DND-41 (cell line): ENCODE measurements at places on chromosomes 7 and 10.
A peak's percentile ranks its signal among the peaks of the same experiment; 100 is the strongest.

DNA sequence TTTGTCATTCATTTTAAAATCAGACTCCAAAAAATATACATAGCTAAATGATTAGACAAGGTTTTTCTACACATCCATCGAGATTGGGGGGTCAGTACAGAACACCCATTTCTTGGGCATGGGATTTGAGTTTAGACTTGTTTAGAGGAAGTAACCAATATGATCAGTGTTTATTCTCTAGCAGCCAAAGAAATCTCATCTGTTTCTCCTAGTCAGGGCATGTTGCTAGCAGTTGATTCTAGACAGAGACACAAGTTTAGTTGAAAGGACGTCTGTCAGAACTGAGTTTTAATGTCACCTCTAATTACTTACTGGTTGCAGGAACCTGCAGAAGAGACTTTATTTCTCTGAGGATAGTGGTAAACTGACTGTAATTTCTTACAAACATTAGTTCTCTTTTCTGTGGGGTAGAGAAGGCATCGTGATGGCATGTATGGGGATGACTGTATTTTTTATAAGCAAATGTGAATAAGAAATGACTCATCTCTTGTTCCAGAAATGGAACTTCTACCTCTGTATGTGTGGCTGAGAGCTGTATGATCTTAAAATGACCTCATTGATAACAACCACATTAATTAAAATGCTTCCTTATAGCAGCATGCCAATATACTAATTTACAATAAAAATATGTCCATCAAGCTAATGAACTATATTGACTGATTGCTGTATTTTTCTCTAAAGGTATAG, 30.6 kb upstream of the RHOBTB1 start:
- no peak for DNase-seq

DNA sequence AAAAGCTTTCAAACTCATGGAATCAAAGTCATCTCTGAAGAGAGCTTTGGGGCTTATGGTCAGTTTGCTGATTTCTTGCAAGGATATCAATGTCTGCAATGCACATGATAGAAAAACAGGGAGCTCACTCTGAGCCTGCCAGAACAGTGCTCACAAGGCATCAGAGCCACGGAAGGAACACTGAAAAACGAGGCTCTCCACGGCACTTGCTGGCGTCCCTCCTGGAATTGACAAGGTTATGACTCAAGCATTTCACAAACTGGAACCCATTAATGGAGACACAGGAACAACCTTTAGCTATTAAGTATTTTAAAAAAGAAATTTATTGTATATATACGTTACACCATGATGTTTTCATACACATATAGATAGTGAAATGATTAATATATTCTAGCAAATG, 266.3 kb downstream of the KCND2 start:
- DNase-seq, result no peak

DNA sequence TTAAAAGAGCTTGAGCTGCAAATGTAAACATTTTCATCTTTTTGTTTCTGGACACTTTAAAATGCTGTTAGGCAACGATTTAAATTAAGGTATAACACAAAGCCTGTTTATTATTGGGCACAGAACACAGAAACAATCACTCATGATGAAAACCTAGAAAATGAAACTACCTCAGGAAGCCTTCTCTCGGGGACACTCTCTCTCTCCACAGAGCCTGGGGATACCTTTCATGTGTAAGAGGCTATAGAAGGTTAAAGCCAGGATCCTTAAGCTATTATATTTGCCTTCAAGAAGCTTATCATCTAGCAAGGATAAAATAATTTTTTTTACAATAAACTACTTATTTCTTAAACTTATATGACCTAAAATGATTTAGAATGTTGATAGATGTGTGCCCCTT, 194.1 kb downstream of the SKAP2 start:
- no peak for DNase-seq

DNA sequence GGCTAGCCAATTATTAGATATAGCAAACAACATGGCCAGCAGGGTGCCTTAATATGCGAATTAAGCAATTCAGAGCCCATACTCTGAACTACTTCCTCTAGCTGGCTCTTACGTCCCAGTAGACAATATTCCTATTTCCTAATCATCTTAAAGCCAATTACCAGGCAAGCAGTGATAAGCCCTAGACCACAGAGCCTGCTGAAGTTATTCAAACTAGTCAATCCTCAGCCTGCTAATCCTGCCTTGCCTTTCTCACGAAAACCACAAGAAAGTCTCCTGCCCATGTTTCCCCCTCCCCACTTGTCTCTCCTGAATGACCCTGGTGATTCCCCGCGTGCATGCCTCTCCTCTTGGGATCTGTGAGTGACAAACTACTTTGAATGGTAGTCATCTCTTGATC, 86.8 kb upstream of the CACNA2D1 start:
- no peak for DNase-seq

- no peak for DNase-seq
Observed at GRCh38 chr10:125162120-125162931, 2.0 kb upstream of the CTBP2 start.

DNA sequence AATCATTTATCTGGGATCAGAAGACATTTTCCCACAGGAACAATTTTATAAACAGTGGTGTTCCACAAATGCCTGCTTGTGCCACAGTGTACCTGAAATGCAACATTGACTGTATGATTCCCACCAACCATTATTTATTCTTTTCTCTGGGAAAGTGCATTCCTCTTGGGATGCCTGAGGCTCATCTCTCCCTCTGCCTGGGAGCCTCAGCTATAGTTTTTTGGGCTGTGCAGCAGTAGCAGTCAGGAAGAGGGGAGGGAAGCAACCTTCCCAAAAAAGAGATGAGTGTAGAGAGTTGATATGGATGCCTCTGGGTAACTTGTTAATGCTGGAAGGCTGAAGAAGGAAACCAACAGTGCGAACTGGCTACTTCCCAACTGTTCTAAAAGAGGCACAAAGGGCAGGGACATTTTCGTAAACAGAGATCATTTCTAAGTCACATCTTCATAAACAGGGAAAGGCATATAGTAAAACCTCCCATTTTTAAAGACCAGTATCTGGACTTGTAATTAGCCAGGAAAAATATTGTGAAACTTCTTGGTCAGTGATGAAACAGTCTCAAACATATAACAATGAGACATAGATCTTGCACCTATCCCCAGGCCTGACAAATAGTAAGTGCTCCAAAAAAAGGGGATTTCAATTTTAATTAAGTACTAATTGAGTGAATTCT, 1.4 kb upstream of the CALD1 start:
- no peak for DNase-seq

DNA sequence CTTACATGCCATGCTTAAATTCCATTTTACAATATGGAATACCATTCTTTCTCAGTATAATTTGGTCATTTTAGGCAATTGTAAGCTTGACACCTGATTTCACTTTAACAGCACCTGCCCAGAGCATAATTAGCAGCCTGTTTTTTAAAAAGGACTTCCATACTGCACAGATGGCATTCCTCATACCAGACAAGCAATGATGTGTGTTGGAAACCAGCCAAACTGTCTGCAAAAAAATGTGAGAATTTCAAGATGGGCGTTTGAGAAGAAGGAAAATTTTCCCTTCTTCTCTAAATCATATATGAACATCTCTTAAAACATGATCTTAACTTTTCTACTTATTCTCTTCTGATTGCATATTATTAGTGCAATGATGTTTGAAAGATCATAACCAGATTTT, 40.4 kb upstream of the AGMO start:
- no peak for DNase-seq

DNA sequence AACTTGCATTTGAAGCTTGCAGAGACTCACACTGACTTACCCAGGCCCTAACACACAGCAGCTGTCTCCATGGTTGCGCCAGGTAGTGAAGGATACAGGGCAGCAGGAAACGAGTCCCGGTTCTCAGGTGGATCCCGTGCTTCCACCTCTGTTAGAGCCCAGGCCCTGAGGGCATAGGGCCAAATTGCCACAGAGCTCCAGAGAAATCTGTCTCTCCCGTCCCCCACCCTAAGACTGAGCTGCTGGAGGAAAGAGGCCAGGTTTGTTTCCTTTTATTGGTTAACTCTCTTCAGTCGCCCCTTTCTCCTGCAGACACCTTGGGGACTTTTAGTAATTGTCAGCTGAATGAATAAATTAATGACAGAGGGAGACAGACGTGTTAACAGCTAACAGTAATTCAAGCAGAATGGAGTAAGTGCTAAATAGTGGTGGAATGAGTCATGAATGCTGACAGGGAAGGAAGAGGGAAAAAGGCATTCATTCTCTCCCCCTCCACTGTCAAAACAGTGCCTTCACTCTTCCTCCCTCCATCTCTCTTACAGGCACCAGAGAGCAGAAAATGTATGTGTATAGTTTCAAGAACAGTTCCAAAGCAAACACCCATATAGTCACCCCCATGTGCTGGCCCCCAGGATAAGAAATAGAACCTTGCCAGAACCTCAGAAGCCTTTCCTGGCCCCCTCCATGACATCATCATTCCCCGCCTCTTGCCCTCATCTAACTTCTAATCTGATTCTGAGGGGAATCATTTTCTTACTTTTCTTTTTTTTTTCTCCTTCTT, 16.8 kb upstream of the DLG5 start:
- no peak for DNase-seq

GRCh38 chr10:107653832-107654287, 489.4 kb upstream of the SORCS1 start:
- DNase-seq, result no peak

DNA sequence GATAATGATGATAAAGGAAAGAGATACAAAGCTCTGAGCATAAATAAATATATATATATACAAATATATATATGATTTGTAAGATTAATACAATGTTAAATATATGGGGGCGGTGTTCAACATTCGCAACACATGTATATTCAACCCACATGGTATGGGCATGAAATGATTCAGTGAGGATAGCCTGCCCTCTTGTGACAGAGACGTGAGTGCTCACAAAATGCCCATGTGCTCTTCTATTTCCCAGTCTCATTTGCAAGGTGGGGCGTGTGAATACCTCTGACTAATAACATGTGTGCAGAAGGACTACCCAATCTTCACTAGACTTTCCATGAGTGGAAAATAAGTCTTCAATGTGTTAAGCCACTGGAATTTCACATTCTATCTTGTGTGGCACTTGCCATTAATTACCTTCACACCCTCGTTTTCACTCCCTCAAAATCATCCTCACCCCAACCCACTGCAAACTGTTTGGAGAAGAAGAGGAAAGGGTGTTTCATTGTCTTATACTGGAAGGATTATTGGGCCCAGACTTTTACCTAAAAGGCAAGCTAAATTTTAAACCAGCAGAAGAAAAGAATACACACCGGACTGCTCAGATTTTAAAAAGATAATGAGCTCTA, 26.9 kb downstream of the ASAH2 start:
- peak; percentile 22 for DNase-seq

- DNase-seq, result no peak
Observed at GRCh38 chr10:111648046-111648445, 535.5 kb downstream of the GPAM start.

DNA sequence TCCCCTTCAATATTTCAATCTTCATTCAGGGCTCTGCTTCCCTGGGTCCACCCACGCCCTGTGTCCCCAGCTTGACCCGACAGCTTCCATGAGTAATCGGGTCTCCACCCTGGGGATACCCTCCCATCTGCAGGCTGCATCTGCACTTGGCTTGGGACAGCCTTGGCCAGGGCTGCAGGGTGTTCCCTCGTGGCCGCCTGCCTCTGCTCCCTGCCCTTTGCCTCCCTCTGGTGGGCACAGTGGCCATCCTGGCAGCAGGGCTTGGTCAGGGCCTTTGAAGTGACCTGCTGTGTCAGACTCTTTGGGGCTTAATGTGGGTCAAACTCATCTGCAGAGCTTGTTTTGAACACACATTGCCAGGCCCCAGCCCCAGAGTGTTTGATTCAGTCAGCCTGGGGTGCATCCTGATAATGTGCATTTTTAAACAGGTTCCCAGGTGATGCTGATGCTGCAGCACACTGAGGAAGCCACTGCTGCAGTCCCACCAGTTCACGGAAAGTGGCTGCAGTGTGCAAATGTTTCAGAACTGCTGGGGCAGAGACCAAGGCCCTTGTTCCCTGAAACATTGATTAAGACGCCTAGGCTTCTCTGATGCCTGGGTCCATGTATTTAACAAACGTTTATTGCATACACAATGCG, 80.7 kb upstream of the SEC61G start:
- no peak for DNase-seq

DNA sequence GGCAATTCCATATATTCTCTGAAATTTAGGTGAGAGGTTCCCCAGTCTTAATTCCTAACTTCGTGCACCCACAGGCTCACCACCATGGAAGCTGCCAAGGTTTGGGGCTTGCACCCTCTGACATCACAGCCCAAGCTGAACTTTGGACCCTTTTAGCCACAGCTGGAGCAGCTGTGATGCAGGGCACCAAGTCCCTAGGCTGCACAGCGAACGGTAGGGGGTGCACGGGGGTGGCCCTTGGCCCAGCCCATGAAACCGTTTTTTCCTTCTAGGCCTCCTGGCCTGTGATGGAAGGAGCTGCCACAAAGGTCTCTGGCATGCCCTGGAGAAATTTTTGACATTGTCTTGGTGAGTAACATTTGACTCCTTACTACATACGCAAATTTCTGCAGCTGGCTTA, 251.9 kb upstream of the GRM3 start:
- DNase-seq, result no peak

- DNase-seq, result no peak
Observed at GRCh38 chr7:53431901-53432300, 396.5 kb downstream of the POM121L12 start.

GRCh38 chr10:80664071-80664680, 126.5 kb downstream of the SH2D4B start:
- DNase-seq, result peak; percentile 48

- no peak for DNase-seq
Observed at GRCh38 chr7:106486331-106486730, 174.6 kb downstream of the CCDC71L start.

DNA sequence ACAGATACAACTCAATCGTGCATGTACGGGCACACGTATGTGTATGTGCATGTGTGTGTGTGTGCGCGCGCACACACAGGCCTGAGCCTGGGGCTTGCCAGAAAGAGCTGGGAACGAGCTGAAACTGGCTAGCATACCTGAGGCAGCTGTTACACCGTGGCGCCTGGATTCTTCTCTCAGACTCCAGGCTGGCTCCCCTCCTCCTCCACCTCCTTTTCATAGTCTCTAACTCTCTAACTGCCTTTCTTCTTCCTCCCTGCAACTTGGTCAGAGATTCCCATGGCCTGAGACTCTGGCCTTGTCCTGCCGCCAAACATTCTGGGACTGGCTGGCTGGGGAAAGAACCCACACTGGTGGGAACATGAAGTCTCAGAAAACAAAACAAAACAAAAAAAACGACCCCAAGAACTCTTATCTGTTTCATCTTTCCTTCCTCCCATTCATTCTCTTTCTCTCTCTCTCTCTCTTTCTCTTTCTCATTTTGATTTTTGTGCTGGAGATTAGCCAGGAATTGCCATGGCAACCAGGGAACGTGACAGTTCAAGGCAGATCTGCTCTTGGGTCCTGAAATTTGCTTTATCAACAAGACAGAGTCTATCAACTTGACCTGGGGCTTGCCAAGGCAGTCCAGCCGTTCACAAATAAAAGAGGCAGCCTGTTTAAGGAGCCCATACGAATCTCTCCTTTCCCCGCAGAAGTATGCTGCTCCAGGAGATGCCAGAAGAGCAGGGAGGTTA, 76.8 kb upstream of the SEM1 start:
- no peak for DNase-seq

DNA sequence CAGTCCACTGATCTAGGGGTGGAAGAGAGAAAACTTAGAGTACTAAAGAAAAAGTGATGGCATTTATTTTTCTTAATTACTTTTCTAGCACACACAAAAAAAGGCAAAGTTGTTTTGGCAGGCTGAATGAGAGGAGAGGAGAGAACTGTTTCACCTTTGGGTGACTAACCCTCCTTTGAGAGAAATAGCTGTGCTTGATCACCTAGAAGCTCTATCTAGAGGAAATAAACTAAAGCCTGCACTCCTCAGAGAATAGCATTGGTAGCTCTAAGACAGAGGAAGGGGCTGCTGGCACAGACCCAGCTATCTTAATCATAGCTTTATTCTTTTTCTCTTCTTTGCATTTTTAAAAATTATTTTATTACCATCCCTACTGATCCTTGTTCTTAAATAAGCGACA, 6.3 kb downstream of the TMEM243 start:
- DNase-seq, result no peak
